ENCODE measurements at places on chromosomes 6 and 20. TPM values are rescaled to one million over a fixed set of nuclear protein-coding genes. Genes with fewer than 3 reads are reported as not detected.
A peak's percentile ranks its signal among the peaks of the same experiment; 100 is the strongest.

DNA sequence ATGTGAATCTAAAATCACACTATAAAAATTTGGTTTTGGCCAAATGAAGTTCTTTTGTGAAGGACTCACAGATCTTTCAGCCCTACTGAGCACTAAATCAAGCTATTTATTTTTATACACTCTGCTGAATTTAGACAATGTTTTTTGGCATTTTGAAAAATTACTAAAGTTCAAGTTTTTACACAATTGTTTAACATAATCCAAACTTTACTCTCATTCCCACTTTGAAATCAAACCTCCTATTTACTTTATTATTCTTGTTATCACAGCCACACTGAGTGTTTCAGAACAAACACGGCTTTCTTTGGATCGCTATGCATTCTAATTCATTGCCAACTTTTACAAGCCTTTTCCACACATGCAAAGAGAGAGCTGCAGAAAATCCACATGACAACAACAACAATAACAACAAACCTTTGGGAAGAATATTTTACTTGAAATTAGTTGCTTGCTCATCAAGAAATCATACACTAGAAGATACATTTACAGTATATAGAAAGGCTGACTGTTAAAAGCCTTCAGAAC lies 49.1 kb upstream of the TMEM30A start:
- DNase-seq, result no peak

GRCh38 chr6:102981490-102982015 lies 1588.0 kb downstream of the GRIK2 start:
- DNase-seq, result no peak

DNA sequence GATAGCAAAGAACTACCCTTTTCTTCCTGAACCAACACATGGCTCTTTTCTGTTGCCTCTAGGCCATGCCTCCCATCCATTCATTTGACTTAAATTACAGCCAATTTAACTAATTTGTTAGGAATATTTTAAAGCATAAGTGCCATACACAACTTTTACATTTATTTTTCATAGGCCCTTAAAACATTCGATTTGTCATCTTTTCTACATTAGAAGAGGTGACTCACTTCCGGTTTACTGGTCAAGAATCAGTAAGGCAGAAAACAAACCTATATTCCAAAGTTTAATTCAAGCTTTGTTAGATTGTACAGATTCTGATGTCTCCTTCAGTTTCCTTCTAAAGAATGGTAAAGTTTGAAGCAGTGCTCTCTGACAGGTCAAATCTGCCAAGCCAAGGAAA lies 344.3 kb downstream of the SAMD5 start:
- DNase-seq, result peak; percentile 21

GRCh38 chr6:128239146-128239545 lies 281.3 kb downstream of the PTPRK start:
- no peak for DNase-seq

DNA sequence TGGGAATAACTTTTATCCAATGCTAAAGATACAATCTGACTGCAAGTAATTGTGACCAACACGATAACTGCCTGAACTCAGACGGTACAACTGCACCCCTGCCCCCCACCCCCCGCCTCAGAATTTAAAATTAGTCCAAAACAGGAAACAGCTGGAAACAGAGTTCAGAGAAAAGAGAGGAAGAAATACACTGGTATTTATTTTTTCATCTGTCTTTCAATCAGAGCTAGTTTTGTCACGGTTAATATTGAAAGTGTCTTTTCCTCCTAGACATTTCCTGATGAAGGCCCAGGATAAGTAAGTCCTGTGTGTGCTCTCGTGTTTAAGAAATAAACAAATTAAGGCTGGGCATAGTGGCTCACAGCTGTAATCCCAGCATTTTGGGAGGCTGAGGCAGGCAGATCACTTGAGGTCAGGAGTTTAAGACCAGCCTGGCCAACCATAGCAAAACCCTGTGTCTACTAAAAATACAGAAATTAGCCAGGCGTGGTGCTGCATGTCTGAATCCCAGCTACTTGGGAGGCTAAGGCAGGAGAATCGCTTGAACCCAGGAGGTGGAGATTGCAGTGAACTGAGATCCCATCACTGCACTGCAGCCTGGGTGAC lies 21.5 kb downstream of the ACSS1 start:
- DNase-seq, result no peak

DNA sequence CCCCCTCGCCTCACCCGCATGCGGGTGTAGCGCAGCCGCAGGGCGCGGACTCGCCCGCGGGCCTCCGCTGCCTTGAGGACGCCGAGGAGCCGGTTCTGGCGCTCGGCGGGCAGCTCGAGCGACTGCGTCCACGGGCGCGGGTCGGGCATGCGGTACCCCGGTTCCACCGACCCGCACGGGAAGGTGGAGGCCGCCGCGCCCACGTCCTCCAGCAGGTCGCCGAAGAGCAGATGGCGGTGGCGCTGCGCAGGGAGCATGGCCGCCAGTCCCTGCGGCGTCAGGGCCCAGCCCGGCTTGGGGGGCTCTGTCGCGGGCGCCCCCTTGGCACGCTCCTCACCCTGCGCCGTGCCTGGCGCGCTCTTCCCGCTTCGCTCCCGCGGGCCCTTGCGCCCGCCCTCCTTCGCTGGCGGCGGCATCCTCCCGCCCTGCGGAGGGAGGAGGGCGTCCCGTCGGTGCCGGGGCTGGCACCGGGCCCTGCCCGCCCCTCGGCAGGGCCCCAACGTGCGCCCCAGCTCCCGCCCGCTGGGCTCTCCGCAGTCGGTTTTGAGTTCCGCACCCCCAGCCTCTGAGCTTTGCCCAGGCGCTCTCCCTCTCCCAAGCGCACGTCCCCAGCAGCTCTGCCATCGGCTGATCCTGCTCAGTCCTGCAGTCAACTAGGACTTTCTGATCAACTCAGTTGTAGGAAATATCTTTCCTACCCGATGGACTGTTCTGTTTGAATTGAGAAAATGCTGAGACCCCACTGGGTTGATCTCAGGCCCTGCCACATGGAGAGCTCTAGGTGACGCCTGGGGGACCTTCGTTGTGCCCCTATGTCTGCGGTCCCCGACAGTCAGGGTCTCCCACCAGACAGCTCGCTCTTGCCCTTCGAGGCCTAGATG lies at the start of gene LKAAEAR1:
Gene LKAAEAR1 (minus strand): TSS at position 595 of the 881 bp plus-strand sequence. CDS start 179 bp downstream, at position 416.
- no peak for DNase-seq

Gene BPI
- total RNA-seq, result not detected

- no peak for DNase-seq
Observed at GRCh38 chr6:8005136-8005535, 59.1 kb downstream of the BLOC1S5 start.

DNA sequence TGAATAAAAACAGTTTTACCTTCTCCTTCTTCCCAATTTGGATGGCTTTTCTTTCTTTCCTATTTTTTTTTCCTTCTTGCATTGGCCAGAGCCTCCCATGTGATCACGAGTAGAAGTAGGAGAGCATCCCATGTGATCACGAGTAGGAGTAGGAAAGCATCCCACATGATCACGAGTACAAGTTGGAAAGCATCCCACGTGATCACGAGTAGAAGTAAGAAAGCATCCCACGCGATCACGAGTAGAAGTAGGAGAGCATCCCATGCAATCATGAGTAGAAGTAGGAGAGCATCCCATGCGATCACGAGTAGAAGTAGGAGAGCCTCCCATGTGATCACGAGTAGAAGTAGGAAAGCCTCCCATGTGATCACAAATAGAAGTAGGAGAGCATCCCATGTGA lies 218.6 kb downstream of the DLL1 start:
- no peak for DNase-seq

GRCh38 chr6:77774457-77774856 lies 121.6 kb downstream of the MEI4 start:
- DNase-seq, result no peak

DNA sequence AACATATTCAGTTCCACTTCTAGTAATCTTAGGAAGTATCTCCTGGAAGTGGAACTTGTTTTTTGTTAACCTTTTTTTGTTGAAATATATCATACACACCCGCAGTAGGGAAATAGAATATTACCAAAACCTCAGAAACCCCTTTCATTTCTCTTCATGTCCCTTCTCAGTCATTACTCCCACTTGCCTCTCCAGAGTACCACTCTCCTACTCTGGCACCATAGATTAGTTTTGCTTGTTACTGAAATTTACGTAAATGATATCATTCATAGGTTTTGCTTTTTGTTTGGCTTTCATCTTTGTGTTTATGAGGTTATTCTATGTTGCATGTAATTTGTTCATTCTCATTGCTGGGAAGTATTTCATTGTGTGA lies 52.8 kb downstream of the ZFAND3 start:
- DNase-seq, result no peak

- no peak for DNase-seq
Observed at GRCh38 chr6:154960299-154960843, 34.7 kb upstream of the TIAM2 start.

GRCh38 chr20:32139947-32140346 lies 30.4 kb downstream of the TM9SF4 start:
- DNase-seq, result no peak

DNA sequence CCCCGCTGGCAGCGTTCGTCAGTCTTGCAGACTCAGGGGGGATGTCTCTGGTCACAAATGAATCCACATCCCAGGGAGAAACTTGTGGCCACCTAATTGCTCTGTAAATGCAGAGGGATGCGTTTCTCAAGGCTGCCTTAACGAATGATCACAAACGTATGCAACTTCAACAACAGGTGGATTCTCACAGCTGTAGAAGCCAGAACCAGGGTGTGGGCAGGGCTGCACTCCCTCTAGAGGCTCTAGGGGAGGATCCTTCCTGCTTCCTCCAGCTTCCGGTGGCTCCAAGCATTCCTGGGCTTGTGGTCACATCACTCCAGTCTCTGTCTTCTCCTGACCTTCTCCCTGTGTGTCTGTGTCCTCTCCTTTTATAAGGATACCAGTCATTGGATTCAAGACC lies 3.3 kb upstream of the TAF4 start:
- DNase-seq, result peak; percentile 20

- no peak for DNase-seq
Observed at GRCh38 chr6:123747515-123747914, 56.1 kb upstream of the NKAIN2 start.

- DNase-seq, result peak; percentile 71
Observed at GRCh38 chr6:3350252-3350796, 91.6 kb downstream of the PSMG4 start.

- DNase-seq, result no peak
Observed at GRCh38 chr20:21027569-21027968, 78.6 kb downstream of the LINC00237 start.

GRCh38 chr20:11849270-11849915 lies 68.3 kb upstream of the BTBD3 start:
- DNase-seq, result peak; percentile 30

DNA sequence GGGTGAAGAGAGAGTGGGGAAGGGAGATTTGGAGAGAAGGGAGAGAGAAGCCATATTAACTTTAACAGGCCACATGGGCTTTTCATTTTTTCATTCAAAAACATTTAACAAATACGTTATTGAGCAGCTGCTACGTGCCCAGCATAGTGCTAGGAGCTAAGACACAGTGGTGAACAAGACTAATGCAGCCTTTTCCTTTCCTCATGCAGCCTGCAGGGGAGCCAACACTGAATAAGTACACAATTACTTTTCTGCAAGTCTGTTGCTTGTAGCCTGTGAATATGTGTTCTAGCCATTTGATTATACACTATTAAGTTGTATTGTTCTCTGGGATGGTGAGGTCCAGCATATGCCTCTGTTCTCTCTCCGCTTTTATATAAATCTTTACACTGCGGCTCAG lies 1.9 kb upstream of the BLOC1S5 start:
- DNase-seq, result no peak

Gene NOX3
- not detected for total RNA-seq

Gene PDE10A
- 21.6 TPM for total RNA-seq

GRCh38 chr6:69584913-69585729 lies 211.7 kb downstream of the LMBRD1 start:
- DNase-seq, result peak; percentile 89

- DNase-seq, result no peak
Observed at GRCh38 chr6:31851485-31851832, 11.2 kb downstream of the NEU1 start.

- DNase-seq, result no peak
Observed at GRCh38 chr6:4350567-4351519, 215.5 kb upstream of the ECI2 start.

- DNase-seq, result peak; percentile 84
Observed at GRCh38 chr6:130625825-130626527, 201.2 kb upstream of the SMLR1 start.

Gene SLC17A1
- not detected for total RNA-seq

- DNase-seq, result no peak
Observed at GRCh38 chr6:25340431-25341202, 61.4 kb downstream of the CARMIL1 start.

DNA sequence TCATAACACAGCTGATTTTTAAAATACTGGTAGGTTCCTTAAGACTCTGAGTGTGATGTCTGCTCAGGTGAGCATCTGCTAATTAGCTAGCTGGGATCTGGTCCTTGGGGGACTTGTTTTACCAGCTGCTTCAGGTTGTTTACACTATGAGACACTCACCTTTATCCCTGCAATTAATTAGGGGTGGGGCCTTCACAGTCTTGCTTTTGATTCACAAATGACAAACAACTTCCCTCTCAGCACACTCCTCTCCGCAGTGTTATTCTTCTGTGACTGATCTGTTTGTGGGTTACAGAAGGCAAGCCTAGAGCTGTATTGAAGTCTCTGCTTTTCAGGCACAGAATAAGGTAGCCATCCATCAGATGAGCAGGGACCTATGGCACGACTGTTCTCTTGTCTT lies 62.0 kb upstream of the CD83 start:
- no peak for DNase-seq

Gene VSX1
- not detected for total RNA-seq

- peak; percentile 58 for DNase-seq
Observed at GRCh38 chr6:46419576-46420002, 71.7 kb downstream of the RCAN2 start.

GRCh38 chr20:60935971-60936370 lies 316.1 kb upstream of the CDH4 start:
- DNase-seq, result no peak

Gene ZHX3
- 35.1 TPM for total RNA-seq

Gene SLC52A3
- total RNA-seq, result not detected

GRCh38 chr20:62907384-62908317 lies 18.7 kb downstream of the DIDO1 start:
- no peak for DNase-seq

DNA sequence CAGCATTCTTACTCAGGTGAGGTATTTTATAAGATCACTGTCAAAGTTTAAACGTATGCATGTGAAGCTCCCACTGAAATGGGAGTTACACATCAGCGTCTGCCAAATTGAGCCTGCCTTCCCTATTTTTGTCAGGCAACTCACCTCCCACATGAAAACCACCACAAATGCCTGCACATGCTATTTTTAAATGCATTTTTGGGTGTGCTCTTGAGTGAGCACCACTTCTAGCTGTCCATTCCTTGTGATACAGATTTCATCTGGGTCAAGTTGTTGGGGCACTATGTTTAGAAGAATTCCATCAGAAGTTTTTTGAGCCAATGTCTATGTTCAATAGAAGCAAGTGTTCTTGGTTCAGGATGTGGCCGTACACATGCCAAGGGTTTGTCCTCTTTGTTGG lies 71.7 kb upstream of the RIPPLY2 start:
- no peak for DNase-seq
